Activated T-helper 17 cell treated with anti-CD3 and anti-CD28 coated beads, Interleukin-2, amount 50 U/mL, for 72 hours (primary cell): ENCODE measurements at places on chromosomes 6 and 20. TPM values are rescaled to one million over a fixed set of nuclear protein-coding genes. Genes with fewer than 3 reads are reported as not detected.

Gene ULBP2
- not detected for total RNA-seq

Gene OOEP
- total RNA-seq, result 0.26 TPM

DNA sequence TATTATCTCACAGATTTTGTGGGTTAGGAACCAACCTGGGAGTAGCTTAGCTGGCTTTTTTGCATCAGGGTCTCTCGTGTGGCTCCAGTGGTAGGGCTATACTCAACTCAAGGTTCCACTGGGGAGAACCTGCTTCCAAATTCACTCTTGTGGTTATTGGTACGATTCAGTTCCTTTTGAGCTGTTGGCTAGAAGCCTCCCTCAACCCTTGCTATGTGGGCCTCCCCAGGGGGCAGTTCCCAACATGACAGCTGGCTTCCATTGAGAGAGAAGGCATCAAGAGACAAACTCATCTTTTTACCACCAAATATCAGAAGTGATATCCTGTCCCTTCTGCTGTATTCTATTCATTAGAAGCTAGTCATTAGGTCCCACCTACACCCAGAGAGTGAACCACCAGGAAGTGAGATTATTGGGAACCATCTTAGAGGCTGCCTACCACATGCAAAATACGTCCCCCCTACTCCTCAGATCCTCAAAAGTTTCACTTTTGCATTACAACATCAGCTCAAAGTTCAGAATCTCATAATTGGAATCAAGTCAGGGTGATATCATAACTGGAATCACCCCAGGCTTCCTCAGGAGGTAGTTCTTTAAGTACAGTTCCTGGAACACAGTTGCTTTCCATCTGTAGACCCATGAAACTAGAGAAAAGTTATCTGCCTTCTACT, 30.9 kb downstream of the MKKS start:
- peaks cover 25% of the 10 kb centered on the region for H3K36me3 ChIP-seq
- H3K4me1 ChIP-seq, result no peaks in the 10 kb centered on the region
- ATAC-seq, result no peak
- no peak overlapping the region for H3K4me3 ChIP-seq
- no peaks in the 10 kb centered on the region for H3K27me3 ChIP-seq

GRCh38 chr6:98944598-98945081, 3.1 kb downstream of the FBXL4 start:
- H3K36me3 ChIP-seq, result peaks cover 30% of the 10 kb centered on the region
- no peaks in the 10 kb centered on the region for H3K27me3 ChIP-seq
- no peak for ATAC-seq
- no peak overlapping the region for H3K4me3 ChIP-seq
